ENCODE measurements at places on chromosomes 1 and 21. TPM values are rescaled to one million over a fixed set of nuclear protein-coding genes. Genes with fewer than 3 reads are reported as not detected.

Gene NOC2L
- 96.8 TPM for total RNA-seq

- no peaks in the 10 kb centered on the region for H3K36me3 ChIP-seq
- no peak within 1 kb of the TSS for H3K27ac ChIP-seq
- no peak within 1 kb of the TSS for H3K4me3 ChIP-seq
- H3K4me1 ChIP-seq, result no peaks in the 10 kb centered on the region
- H3K27me3 ChIP-seq, result peaks cover 16% of the 10 kb centered on the region
These were observed at the start of gene PDZK1IP1 for GRCh38 chr1:47189844-47190508. Gene PDZK1IP1 (minus strand): TSS chr1:47190036. CDS start chr1:47189932, 104 bp downstream.

Gene KRTAP10-8
- total RNA-seq, result not detected

DNA sequence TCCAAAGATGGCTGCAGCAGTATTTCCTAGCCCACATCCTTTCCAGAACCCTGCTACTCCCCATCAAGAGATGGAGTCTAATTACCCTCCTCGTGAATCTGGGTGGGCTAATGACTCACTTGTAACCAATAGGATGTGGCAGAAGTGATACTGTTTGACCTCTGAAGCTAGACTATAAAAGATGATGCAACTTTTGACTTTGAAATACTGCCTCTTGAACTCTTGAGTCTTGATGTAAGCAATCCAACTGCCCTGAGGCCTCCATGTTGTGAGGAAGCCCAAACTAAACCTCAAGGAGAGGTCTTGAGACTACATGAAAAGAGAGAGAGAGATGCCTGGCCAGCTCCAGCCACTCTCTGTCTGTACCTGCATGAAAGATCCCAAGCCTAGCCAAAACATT lies 29.5 kb downstream of the LMO4 start:
- no peaks in the 10 kb centered on the region for H3K36me3 ChIP-seq
- no peaks in the 10 kb centered on the region for H3K27me3 ChIP-seq
- H3K4me3 ChIP-seq, result no peak overlapping the region
- no peak for DNase-seq
- no peaks in the 10 kb centered on the region for H3K4me1 ChIP-seq
- no peak overlapping the region for H3K27ac ChIP-seq

- no peak overlapping the region for H3K27ac ChIP-seq
- no peaks in the 10 kb centered on the region for H3K36me3 ChIP-seq
- DNase-seq, result no peak
- H3K4me3 ChIP-seq, result no peak overlapping the region
- no peaks in the 10 kb centered on the region for H3K27me3 ChIP-seq
- H3K4me1 ChIP-seq, result peaks cover 27% of the 10 kb centered on the region
These were observed 32.8 kb upstream of the EPS15 start for GRCh38 chr1:51551848-51552296.

GRCh38 chr1:29166291-29166878 lies 15.3 kb downstream of the SRSF4 start:
- H3K27me3 ChIP-seq, result no peaks in the 10 kb centered on the region
- H3K4me3 ChIP-seq, result no peak overlapping the region

Gene YIPF1
- 18.5 TPM for total RNA-seq

- DNase-seq, result no peak
- no peak overlapping the region for H3K4me3 ChIP-seq
- no peaks in the 10 kb centered on the region for H3K27me3 ChIP-seq
- H3K36me3 ChIP-seq, result peaks cover 66% of the 10 kb centered on the region
- no peak overlapping the region for H3K27ac ChIP-seq
These were observed 17.0 kb downstream of the MX2 start for GRCh38 chr21:41378849-41379248.

GRCh38 chr1:22579541-22580155 lies 16.4 kb downstream of the EPHA8 start:
- no peaks in the 10 kb centered on the region for H3K4me1 ChIP-seq
- no peaks in the 10 kb centered on the region for H3K27me3 ChIP-seq
- H3K36me3 ChIP-seq, result no peaks in the 10 kb centered on the region

- H3K36me3 ChIP-seq, result no peaks in the 10 kb centered on the region
- no peaks in the 10 kb centered on the region for H3K4me1 ChIP-seq
- H3K27me3 ChIP-seq, result peaks cover 9% of the 10 kb centered on the region
- H3K4me3 ChIP-seq, result no peak overlapping the region
- no peak overlapping the region for H3K27ac ChIP-seq
These were observed 73.2 kb upstream of the DNAJC6 start for GRCh38 chr1:65235867-65236805.

DNA sequence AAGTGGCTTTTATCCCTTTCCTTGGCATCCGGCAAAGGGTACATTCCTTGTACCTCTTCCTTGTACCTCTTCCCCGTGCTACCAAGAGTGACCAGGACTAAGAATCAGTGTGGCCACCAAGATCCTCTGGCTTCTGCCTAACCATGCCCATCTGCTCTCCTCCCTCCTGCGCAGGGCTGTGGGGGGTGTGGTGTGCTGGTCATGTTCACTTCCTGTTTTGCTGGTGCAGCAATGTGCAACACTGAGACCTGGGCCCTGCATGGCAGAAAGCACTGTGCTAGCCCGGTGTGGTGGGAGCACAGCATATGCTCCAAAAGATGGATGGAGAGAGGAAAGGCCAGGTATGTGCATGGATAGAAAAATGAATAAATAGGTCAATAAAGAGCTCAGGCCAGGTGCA lies 33.3 kb upstream of the TENT5C start:
- peak; percentile 40 for DNase-seq
- peak overlapping the region; percentile 13 for H3K27ac ChIP-seq
